Nucleus accumbens (tissue), 56 donors: ENCODE measurements at places on chromosomes 7 and 10.

- DNase-seq = no peak
Observed at GRCh38 chr7:146874722-146875121, 758.1 kb downstream of the CNTNAP2 start.

- no peak for DNase-seq
Observed at GRCh38 chr10:89873055-89873454, 171.7 kb downstream of the KIF20B start.

DNA sequence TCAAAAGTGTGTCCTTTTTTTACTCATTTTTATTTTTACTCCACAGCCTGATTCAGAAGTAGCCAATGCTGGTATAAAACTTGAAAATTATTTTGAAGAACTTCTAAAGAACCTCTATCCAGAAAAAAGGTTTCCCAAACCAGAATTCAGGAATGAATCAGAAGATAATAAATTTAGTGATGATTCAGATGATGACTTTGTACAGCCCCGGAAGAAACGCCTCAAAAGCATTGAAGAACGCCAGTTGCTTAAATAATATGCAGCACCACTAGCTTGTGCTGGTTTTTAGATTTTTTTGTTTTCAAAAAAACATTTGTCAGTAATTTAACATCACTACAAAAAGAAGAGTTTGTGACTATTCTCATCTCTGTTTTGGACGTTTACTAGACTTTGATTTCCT is 116.5 kb downstream of the SVOPL start:
- no peak for DNase-seq

DNA sequence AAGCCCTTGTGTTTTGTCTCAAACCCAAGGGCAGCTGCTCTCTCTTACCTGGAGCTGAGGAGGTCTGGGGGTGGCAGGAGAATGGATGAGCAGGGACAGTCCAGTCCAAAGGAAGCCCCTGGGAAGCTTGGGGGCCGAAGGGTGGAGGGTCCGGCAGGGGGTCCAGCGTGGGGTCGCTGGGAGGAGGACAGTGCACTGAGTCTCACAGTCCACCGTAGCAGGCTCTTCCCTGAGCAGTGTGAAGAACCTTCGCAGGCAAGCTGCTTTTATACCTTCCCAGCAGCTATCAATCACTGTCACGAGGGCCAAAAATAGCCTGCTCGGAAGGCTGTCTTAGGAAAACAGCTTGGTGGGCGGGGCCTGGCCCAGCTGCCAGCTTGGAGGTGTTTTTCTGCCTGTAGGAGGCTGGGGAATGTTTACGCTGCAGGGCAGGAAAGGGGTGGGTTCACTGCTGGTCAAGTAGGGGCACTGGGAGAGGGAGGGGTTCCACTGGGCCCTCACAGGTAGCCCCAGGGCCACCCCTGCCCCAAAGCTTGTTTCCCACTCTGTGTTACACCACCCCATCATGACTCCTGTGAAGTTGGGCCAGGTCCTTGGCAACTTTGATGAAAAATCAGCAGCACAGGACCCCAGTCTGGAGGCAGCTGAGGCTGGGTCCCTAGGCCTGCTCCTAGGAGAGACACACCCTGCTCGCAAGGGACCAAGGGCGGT is at the start of gene DEPP1:
Gene DEPP1 (minus strand): TSS at position 240 of the 711 bp plus-strand sequence. CDS start 779 bp downstream, outside the sequence.
- peak; percentile 55 for DNase-seq

DNA sequence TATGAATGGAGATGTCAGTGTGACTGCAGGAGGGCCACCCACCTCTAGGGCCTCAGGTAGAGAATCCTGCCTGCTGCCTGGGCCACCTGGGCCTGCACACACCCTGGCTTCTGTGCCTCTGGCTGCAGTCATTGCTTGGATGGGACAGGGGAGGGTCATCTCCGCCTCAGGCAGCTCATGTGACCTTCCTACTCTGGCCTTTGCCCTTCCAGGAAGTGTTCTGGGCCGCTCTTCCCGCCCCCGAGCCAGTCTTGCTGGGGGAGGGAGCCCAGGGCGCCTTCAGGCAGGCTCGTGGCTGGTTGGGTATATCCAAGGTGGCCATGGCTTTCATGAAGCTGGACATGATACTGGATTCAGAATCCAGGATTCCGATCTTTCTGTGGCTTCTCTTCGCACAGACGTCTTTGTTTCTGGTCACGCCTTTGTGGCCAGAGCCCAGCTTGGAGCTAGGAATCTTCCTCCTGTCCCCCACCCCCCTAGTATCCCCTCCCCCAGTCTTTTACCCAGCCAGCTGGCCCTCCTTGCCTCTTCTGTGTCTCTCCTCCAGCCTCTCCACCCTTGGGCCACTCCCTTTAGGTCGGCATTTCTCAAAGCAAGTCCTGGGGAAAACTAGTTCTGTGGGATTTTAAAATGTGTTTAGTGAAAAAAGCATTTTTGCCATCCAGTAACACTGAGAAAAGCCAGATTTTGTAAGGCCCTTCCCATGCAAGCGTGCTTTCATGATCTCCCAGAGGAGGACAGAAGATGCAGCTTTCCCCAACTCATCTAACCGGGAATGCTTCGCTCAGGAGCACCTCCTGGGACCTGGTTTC is 119.6 kb downstream of the ZMIZ1 start:
- DNase-seq = no peak

DNA sequence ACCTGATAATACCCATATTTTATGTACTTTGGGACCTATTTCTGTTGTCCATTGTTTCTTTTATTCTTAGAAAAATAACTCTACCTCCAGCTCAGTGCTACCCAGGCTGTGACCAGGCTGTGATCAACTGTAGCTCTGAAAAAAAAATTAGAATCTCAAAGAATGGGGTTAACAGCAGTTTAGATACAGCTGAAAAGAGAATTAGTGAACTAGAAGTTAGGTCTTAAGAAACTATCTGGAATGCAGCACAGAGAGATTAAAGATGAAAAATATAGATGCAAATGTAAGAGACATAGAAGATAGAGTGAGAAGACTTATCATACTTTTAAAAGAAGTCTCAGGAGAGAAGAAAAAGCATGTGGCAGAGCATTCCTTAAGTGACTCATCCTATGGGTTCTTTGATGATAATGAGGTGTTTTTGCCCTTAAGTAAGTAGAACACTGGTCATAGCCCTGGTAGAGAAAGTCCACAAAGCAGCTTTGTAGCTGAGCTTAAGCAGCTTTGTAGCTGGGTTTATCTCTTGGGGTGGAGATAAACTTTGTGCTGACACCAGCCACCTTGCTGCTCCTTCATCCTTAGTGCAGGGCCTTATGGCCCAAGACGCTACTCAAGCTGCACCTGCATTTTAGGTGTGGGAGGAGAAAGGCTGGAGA is 27.3 kb upstream of the SFRP5 start:
- no peak for DNase-seq

DNA sequence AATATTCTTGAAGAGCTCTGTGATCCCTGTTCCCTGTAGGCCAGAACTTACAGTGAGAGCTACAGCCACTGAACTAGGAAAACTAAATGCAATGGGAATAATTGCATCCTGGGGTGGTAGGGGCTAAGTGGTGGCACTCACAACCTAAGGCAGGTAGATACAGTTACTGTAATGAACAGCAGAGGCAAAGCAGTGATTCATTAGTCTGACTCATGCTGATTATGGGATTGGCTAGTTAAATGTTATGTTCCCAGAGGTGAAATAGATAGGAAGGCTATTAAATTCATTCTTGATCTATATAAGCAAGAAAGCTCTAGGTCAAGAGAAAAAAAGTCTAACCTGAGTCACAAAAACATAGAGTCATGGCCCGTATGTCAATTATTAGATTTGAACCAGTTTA is 173.1 kb upstream of the MALRD1 start:
- DNase-seq = no peak

DNA sequence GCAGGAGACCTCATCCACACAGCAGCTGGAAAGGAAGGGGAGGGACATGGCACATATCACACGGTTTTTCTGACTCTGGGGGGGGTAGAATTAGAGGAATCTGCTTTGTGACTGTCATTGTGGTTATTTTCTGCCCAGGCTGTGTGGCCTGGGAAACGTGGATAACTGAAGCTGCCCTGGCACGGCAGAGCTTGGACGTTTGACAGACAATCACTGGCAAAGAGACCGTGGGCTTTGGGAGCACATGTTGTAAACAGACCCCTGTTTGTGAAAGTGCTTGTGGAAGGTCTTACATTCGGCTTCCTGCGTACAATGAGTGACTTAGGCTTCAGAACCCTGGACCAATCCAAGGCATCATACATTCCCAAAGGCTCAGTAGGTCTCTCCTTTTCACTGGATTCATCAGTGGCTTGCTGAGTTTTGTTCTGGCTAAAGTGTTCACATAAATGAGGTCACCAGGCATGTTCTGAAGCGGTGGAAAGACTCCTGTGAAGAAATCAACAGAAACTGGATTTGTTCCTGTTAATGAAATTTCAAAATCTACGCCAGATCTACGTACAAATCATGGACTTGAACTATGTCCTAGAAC is 188.2 kb downstream of the TEX36 start:
- no peak for DNase-seq

DNA sequence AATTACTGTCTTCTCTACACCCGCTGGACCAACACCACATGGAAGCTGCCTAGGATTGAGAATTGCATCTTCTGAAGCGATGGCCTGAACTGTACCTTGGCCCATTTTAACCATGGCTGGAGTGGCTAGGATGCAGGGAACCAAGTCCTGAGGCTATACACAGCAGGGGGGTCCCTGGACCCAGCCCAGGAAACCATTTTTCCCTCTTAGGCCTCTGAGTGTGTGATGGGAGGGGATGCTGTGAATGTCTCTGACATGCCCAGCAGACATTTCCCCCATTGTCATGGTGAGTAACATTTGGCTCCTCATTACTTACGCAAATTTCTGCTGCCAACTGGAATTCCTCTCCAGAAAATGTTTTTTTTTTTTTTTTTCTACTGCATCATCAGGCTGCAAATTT is 822.7 kb downstream of the PCDH15 start:
- no peak for DNase-seq

DNA sequence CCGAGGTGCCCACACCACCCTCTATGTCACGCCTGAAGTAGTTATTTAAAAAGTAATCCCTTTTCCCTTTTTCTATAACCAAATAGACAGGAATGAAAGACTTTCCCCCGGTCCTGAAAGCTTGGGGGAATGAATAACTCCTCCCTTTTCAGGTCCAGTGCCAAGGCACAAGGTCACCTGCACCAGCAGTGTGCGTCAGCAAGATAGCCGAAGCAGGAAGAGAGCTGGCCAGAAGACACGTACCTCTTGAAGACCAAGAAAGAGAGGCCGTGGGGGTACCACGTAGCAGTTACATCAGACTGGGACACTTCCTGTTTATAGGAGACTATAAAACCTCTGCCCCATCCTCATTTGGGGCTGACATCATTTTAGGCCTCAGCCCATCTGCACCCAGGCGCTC is 10.7 kb upstream of the AKR1B1 start:
- no peak for DNase-seq

- no peak for DNase-seq
Observed at GRCh38 chr10:119969609-119970008, 77.1 kb downstream of the SEC23IP start.

DNA sequence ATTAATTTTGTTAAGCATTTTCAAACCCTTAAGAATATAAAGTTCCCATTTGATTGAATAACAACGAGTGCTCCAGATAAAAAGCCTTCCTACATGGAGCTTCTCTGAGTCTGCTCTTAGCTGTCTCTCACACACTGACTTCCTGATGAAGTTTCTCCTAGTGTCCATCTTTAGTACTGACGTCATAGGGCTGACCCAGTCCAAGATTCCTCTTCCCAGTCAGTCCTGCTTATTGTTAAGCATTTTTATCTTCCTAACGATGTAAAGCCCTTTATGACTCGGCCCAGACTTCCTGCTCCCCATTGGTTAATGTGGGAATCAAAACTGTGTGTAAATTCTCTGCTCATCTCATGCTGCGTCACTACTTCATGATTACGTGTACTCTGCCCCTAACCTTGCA is 398.8 kb downstream of the TFEC start:
- DNase-seq = no peak

GRCh38 chr7:12257582-12257981 is 46.5 kb downstream of the TMEM106B start:
- no peak for DNase-seq

GRCh38 chr10:7534480-7534852 is 123.6 kb upstream of the SFMBT2 start:
- DNase-seq = no peak

GRCh38 chr7:42677751-42678699 is 233.8 kb downstream of the C7orf25 start:
- no peak for DNase-seq

GRCh38 chr10:117186832-117187615 is 10.3 kb upstream of the KCNK18 start:
- DNase-seq = no peak

- DNase-seq = no peak
Observed at GRCh38 chr10:43419997-43420368, 11.0 kb upstream of the HNRNPF start.

- peak; percentile 17 for DNase-seq
Observed at GRCh38 chr10:68208424-68209042, 23.4 kb downstream of the ATOH7 start.

DNA sequence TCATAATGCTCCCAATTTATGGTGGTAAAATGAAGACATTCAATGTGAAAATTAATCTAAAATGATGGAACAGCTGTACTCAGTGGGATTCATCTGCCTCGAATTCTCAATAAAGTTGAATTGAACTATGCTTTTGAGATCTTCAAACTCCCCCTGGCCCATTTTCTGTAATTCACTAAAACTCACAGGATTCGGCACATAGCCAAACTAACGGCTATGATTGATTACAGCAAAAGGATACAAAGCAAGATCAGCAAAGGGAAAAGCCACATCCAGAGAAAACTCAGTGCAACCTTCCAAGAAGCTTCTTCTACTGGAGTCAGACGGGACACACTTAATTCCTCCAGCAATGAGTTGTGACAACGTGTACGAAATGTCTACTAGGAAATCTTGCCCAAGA is 307.5 kb downstream of the CNTNAP2 start:
- no peak for DNase-seq

DNA sequence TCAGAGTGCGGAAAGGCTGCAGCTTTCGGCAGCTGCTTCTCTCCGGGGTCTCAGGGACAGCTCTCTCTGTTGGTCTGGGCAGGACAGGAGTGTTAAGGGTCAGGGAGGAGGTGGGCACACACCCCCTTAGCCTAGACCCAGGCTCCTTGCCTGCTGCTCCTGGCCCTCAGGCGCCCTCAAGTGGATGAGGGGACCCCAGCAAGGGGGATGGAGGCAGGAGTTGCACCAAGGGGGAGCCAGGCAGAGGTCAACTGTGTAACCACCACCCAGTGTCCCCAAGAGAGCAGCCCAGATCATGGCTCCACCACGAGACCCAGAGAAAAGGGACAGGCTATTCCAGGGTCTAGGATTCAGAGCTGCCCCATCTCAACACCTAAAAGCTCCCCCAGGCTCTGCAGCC is 26.9 kb downstream of the SPOCK2 start:
- no peak for DNase-seq

GRCh38 chr10:42551582-42552187 is 86.7 kb downstream of the ZNF33B start:
- DNase-seq = no peak
